ENCODE measurements at places on chromosomes 6 and 20.
A peak's percentile ranks its signal among the peaks of the same experiment; 100 is the strongest.

- no peak for DNase-seq
These were observed 85.5 kb downstream of the UNC5CL start for GRCh38 chr6:40953486-40953885.

DNA sequence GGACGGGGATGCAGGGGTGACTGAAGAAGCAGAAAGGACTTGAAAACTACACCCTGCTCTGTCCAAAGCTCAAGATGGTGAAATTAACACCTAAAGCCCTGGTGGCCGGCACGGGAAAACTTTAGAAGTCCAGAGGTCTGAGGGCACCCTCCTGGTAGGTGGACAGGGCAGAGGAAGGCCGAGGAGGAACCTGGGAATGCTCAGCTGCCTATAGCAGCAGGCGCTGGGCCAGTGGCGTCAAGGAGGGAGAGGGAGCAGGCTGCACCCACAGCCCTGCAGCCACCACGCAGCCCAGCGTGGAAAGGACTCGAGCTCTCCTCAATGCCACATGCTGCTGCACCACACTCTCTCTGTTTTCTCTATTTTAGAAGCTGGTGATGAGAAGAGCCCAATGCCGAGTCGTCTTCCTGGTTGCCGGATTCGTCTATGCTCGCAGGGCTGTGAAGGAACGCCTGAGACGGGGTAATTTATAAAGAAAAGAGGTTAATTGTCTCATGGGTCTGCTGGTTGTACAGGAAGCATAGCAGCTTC, 248.3 kb upstream of the AFDN start:
- no peak for DNase-seq

GRCh38 chr20:24701668-24702067, 232.2 kb downstream of the SYNDIG1 start:
- no peak for DNase-seq

DNA sequence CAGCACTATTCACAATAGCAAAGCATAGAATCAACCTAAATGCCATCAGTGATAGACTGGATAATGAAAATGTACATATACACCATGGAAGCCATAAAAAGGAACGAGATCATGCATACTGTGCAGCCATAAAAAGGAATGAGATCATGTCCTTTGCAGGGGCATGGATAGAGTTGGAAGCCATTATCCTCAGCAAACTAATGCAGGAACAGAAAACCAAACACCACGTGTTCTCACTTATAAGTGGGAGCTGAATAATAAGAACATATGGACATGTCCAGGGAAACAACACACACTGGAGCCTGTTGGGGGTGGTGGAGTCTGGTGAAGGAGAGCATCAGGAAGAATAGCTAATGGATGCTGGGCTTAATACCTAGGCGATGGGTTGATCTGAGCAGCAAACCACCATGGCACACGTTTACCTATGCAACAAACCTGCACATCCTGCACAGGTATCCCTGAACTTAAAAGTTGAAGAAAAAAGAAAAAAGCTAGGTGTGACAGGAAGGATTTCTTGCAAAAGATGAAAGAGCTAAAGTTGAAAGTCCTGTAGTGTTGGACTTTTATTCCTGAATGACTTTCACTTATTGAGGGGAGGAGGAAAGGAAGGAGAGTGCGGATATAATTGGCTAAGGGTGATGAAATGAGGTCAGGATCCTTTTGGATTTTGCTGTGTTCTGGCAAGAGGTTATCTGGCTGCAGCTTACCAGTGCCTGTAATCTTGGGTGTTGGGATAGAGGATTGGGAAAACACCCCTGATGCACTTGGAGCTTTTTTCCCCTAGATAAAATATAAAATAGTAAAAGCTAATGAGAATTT, 8.5 kb downstream of the TRMT11 start:
- DNase-seq: no peak

DNA sequence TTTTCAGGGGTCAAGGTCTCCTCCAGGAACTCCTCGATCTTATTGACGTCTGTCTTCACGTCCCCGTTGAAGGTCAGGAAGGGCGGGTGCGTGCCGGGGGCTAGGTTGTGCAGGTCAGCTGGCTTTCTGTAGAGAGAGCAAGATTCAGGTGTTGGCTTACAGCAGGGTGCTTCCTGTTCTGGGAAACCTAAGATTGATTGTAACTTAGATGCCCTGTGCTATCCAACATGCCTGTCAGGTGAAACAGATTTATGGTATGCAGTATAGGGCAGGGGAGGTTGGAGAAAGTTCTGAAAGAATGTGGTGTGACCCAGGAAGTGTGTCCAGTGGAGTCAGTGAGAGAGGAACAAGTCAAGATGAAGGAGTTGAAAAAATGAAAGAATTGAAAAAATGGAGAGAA, 66.4 kb downstream of the CLIC5 start:
- no peak for DNase-seq

- DNase-seq: no peak
These were observed 382.1 kb downstream of the HACE1 start for GRCh38 chr6:104477569-104477968.

DNA sequence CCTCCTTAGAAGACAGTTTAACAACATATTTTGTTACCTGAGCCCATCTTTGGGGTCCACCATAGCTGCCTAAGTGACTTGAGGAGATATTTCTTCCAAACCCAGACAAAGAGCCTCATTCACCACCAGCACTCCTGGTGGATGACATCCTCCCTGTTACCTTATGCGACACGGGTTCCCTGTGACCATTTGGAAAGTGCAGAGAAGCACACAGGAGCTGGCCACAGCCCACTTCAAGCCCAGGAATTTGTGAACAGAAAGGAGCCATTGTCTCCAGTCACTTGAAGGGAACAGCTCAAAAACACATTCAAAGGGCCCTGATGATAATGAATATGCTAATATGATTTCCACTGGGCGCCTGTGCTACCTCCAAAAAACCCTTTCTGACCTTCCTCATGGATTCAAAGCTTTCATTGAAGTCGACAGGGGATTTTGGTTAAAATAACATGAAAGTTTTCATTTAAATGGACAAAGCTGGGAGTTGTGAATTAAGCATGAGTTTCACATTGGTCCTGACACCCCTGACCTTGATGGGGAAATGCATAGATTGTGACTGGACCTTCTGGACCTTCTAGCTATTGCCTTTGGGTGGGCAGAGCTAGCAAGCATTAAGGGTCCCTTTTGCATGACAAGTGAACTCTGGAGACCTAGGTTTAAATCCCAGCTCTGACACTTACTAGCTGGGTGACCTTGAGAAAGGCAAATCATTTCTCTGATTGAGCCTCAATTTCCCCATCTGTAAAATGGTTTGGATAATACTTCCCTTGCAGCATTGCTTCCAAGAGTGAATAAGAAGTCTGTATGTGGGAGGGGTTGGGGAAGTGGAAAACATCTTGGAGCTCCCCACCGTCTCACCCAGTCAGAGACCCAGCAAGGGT, 83.3 kb upstream of the SIRPA start:
- no peak for DNase-seq

GRCh38 chr6:24307881-24308280, 50.0 kb downstream of the DCDC2 start:
- no peak for DNase-seq

GRCh38 chr6:68108233-68108835, 526.7 kb upstream of the ADGRB3 start:
- DNase-seq: no peak

DNA sequence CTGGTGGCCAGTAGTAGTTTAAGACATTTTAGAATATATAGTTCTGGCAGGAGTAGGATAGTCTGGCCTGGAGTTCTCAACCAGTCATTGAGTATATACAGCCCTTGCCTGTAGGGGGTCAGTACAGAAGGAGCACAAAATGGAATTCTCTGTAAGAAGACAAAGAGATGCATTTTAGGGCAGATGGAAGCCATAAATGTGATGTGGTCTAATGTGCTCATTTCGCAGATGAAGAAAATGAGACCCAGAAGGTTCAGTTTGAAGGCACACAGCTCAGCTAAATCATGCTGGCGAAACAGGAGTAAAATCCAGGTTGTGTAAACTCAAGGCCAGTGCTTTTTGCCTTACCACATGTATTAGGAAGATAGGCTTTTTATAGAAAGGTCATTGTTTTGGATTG, 29.6 kb downstream of the QKI start:
- DNase-seq: peak; percentile 18

DNA sequence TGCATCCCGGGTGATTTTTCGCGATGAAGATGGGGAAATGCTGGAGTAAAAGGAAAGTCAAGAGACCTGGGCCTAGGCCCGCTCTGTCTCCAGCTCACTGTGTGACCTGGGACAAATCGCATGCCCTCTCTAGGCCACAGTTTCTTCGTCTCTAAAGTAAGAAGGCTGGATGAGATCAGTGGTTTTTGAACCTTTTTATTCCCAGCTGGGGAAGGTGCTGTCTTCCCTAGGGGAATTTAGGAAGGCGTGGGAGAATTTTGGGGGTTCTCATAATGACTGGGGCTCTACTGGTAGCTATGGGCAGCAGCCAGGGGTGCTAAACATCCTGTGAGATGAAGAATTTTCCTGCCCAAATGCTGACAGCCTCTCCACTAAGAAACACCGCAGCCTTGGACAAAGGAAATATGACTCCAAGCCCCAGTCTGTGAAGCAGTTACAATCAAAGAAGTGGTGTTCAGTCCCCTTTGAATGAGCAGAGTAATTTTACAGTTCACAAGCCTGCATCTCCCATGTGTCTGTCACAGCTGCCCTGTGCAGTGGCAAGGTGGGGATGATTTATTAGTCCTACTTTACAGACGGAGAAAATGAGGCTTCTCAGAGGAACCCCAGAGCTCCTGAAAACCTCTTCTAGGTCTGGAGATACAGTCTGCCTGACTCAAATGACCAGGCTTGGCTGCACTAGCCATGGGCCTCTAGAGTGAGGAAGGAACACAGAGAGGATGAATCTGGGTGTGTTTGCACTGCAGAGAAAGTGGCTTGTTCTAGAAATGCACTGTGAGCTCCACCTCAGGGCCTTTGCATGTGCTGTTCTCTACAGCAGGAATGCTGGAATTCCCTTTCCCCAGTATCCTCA, 57.2 kb downstream of the RAB44 start:
- no peak for DNase-seq
